CD8-positive, alpha-beta memory T cell (primary cell): ENCODE measurements at places on chromosomes 6 and 20.

- H3K4me1 ChIP-seq = peaks cover 65% of the 10 kb centered on the region
- H3K4me3 ChIP-seq = peak overlapping the region; percentile 38
- DNase-seq = no peak
- no peaks in the 10 kb centered on the region for H3K36me3 ChIP-seq
- no peaks in the 10 kb centered on the region for H3K27me3 ChIP-seq
Measured at GRCh38 chr20:32975698-32976674, 28.2 kb downstream of the SUN5 start.

GRCh38 chr6:156065849-156066248, 610.2 kb upstream of the NOX3 start:
- H3K27ac ChIP-seq = no peak overlapping the region
- no peaks in the 10 kb centered on the region for H3K27me3 ChIP-seq
- no peak overlapping the region for H3K4me3 ChIP-seq
- no peaks in the 10 kb centered on the region for H3K4me1 ChIP-seq
- no peak for DNase-seq

GRCh38 chr6:71289039-71289801, 609 bp downstream of the OGFRL1 start:
- H3K27me3 ChIP-seq = no peaks in the 10 kb centered on the region
- no peak overlapping the region for H3K27ac ChIP-seq
- peak; percentile 4 for DNase-seq
- peak overlapping the region; percentile 40 for H3K4me3 ChIP-seq

GRCh38 chr6:138647006-138647405, 126.6 kb upstream of the CCDC28A start:
- H3K27ac ChIP-seq = no peak overlapping the region
- no peak for DNase-seq

GRCh38 chr20:46112430-46113112, 5.5 kb upstream of the CD40 start:
- no peak overlapping the region for H3K27ac ChIP-seq
- peaks cover 3% of the 10 kb centered on the region for H3K4me1 ChIP-seq
- no peaks in the 10 kb centered on the region for H3K27me3 ChIP-seq
- H3K4me3 ChIP-seq = no peak overlapping the region
- no peaks in the 10 kb centered on the region for H3K36me3 ChIP-seq
- no peak for DNase-seq

DNA sequence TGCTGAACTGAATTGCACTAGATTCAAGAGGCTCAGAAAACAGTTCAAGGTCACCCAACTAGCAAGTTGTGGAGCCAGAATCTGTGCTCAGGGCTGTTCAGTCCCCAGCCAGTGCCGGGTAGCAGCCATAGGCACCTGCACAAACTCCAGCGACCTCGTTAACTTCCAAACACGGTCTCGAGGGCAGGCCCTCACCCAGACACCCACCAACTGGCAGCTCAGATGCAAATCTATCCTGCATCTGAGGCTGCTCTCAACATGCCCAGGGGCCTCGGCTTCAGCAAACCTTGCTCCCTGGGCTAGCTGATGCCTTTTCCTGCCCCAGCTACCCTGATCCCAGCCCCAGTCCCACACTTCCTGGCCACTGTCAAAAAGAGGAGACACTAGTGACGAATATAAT, 3.7 kb downstream of the JPH2 start:
- DNase-seq = no peak
- H3K4me1 ChIP-seq = peaks cover 5% of the 10 kb centered on the region
- no peaks in the 10 kb centered on the region for H3K36me3 ChIP-seq
- peaks cover 31% of the 10 kb centered on the region for H3K27me3 ChIP-seq
- no peak overlapping the region for H3K4me3 ChIP-seq
- H3K27ac ChIP-seq = no peak overlapping the region

GRCh38 chr6:1381481-1382330, 7.7 kb upstream of the FOXF2 start:
- no peaks in the 10 kb centered on the region for H3K36me3 ChIP-seq
- H3K4me3 ChIP-seq = no peak overlapping the region
- no peak overlapping the region for H3K27ac ChIP-seq
- peak; percentile 30 for DNase-seq
- peaks cover 8% of the 10 kb centered on the region for H3K4me1 ChIP-seq
